ENCODE measurements at places on chromosomes 12 and 14. TPM values are rescaled to one million over a fixed set of nuclear protein-coding genes. Genes with fewer than 3 reads are reported as not detected.

Gene CLEC1B
- total RNA-seq = not detected

Gene TMEM233
- not detected for total RNA-seq

Gene A2ML1
- total RNA-seq = not detected

Gene HOXC4
- total RNA-seq = 0.24 TPM

Gene SAMD15
- total RNA-seq = 0.42 TPM

Gene DAO
- not detected for total RNA-seq

Gene OR4N2
- not detected for total RNA-seq

Gene SLC6A15
- total RNA-seq = not detected

Gene AMDHD1
- total RNA-seq = 0.71 TPM

Gene TSPAN8
- total RNA-seq = not detected

Gene FAM222A
- total RNA-seq = 0.80 TPM
